ENCODE measurements at places on chromosomes 11 and 22. TPM values are rescaled to one million over a fixed set of nuclear protein-coding genes. Genes with fewer than 3 reads are reported as not detected.
A peak's percentile ranks its signal among the peaks of the same experiment; 100 is the strongest.

GRCh38 chr11:113168354-113169342, 145.7 kb upstream of the TTC12 start:
- DNase-seq = no peak

GRCh38 chr11:18633256-18634139, 644 bp downstream of the SPTY2D1 start:
- DNase-seq = no peak

GRCh38 chr11:47848700-47849155, 578 bp upstream of the NUP160 start:
- DNase-seq = no peak

DNA sequence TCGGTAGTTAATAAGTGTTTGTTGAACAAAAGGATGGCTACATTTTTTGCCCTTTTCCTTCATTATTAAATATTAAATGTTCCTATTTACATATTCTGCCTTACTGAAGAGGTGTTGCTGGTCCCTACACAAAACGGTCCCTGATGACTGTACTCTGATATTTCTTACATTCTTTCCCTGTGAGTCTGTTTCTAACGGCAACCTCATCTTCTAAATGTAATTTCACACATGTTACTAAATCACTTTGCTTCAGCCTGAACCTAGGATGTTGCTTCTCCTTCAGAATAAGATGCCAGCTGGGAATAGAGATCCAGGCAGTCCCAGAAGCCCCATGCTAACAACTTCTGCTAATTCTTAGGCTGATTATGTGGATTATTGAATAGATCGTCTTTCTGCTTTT, 50.3 kb downstream of the SPON1 start:
- no peak for DNase-seq

GRCh38 chr22:32661737-32662586, 139.5 kb upstream of the TIMP3 start:
- peak; percentile 71 for DNase-seq

DNA sequence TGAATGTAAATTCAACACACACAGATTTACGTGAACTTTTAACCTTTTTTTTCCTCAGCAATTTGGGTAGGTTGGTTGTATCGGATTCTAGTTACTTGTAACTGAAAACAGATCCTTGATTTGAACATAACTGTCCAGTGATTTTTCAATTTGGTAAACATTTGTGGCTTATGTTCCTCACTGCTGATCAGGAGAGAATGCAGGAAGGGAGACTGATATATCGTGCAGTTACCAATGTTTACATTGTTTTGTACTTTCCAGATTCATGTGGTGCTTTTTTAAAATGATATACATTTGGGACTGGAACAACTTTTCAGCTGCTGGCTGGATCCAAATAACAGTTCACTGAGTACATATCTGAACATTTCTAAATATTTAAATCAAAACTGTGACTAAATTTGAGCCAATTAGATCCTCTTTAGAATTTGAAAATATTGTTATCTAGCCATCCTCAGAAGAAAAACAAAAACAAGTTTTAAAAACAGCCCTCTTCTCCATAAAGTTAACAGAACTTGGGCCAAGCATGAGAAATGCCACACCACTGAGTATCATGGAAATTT, 84.3 kb upstream of the MTMR2 start:
- DNase-seq = no peak

PAX6 gene
- 12.4 TPM for total RNA-seq

Data from MG63 (cell line).